Left forelimb (tissue), 1 donor: ENCODE measurements at places on chromosomes 12 and 14.

DNA sequence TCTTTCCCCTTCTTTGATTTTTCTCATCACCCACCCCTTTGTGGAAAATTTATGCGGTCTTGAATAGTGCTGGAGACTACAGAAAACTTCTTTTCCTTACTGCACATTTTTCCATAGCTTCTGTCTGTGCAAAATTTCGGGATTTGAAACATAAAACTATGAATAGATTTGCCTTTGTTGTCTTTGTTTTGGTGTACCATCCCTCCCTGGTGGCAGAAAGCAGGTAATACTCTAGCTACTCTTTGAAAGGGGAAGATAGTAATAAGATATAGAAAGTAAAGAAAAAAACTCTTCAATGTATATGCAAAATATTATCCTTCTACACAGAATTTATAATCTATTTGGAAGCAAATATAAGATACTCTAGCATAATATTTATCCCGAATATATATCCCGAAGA, 79.1 kb upstream of the LMO3 start:
- no peak for DNase-seq

- DNase-seq: no peak
Measured at GRCh38 chr14:72753044-72753710, 140.7 kb downstream of the DPF3 start.

DNA sequence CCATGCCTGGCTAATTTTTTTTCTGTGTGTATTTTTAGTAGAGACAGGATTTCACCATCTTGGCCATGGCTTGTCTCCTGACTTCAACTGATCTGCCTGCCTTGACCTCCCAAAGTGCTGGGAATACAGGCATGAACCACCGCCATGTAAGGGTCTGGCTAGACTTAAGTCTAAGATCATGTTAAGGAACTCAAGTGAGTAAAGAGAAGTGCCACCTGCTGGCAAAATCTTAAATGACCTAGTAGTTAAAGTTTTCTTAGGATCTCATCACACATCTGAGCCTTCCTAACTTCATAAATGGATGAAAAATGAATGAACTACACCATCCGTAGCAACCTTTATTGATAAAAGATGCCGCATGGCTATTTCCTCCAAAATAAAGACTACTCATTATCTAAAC, 1.7 kb upstream of the C12orf56 start:
- DNase-seq: no peak

DNA sequence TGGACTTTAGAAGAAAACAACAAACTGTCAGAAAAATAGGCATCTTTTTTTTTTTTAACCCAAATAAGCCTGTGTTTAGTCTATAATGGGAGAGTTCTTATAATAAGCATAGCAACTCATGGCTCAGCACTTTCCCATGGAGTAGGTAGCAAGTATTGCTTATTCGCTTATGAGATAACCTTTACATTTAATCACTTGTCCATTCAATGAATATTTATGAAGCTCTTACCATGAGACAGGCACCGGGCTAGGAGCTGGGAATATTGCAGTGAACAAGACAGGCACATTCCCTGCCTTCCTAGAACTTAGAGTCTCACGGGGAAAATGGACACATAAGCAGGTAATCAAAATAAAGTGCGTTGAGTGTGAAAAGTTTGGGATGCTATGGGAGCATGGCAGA, 10.0 kb upstream of the DCP1B start:
- no peak for DNase-seq

GRCh38 chr12:115322275-115322674, 638.3 kb upstream of the TBX3 start:
- no peak for DNase-seq

- no peak for DNase-seq
Measured at GRCh38 chr14:20986811-20987210, 3.0 kb upstream of the METTL17 start.

- no peak for DNase-seq
Measured at GRCh38 chr12:49260571-49261363, 4.1 kb upstream of the TUBA1C start.

GRCh38 chr14:22997676-22998323, 12.1 kb downstream of the C14orf93 start:
- no peak for DNase-seq

DNA sequence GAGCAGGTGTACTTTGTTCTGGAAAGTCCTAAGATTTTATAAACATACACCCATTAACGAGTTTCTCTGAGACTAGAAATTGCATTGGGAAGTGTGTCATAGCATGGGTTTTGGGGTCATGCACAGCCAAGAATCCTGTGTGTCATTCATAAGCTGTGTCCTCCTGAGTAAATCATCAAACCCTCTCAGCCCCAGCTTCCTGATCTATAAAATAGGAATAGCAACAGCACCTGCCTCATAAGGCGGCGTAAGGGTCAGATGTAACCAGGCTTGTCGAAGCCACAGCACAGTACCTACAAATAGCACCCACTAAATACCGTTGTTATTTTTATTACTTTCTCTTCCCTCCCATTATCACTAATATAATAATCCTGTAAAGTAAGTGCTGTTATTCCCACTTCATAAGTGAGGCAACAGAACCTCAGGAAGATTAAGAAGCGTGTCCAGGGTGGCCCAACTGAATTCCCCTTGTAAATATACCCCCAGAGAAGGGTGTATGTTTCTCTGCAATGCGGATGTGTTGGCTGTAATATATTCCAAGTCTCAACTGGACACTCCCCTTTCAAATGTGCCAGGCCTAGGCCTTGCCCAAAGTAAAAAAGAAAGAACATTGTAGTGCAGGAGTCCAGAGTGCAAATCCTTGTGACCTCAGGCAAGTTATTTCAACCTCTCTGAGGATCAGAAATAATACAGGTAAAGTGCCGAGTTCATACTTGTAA, 188.3 kb upstream of the BCL2L14 start:
- no peak for DNase-seq

GRCh38 chr14:101854366-101854765, 92.9 kb downstream of the PPP2R5C start:
- DNase-seq: no peak

GRCh38 chr14:89673512-89674225, 256.6 kb upstream of the FOXN3 start:
- no peak for DNase-seq

DNA sequence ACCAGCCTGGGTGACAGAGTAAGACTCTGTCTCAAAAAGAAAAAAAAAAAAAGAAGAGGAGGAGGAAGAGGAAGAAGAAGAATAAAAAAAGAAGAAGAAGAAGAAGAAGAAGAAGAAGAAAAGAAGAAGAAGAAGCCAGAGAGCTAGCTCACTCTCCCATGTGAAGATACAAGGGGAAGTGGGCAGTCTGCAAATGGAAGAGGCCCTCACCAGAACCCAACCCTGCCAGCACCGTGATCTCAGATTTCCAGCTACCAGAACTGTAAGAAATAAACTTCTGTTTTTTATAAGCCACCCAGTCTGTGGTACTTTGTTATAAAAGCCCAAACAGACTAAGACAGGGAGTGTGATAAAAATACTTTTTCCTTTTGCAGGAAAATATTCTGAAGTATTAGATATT, 130.7 kb downstream of the ETNK1 start:
- DNase-seq: no peak

DNA sequence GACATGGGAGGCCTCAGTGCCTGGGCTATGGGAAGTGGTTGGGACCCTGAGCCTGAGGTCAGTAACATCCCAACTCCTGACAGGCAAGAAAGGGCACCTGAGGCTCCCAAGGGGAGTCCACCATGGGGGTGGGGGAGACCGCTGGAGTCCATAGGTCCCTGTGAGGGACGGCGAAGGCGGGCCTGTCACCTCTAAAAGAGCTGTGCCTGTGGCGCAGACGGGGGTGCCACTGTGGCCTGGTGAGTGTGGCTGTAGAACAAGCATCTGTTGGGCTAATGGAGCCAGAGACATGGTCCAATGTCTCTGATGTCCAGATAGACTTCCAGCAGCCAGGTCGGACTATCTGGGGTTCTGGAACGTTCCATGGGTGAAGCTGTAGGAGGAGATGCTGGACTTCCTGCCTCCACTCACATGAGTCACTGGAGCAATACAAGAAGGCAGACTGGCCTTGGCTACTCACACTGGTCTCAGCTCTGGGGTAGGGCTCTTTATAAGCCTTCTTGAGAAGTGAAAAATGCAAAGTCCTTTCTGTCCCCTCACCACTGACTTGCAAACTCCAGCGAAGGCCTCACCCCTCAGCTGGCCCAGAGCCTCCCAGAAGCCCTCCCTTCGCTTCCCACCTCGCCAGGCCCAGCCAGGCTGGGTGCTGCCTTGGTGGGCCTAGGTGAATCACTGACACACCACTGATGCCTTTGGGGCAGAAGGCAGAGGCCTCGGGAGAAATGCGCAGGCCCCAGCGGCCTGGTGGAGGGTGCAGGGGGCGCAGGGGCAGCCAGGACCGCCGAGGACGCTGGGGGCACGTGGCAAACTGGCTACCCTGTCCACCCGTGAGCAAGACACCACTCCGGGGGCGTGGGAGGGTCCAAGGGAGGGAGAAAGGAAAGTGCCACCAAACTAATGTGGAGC, 1.1 kb upstream of the TRAF3 start:
- DNase-seq: no peak

DNA sequence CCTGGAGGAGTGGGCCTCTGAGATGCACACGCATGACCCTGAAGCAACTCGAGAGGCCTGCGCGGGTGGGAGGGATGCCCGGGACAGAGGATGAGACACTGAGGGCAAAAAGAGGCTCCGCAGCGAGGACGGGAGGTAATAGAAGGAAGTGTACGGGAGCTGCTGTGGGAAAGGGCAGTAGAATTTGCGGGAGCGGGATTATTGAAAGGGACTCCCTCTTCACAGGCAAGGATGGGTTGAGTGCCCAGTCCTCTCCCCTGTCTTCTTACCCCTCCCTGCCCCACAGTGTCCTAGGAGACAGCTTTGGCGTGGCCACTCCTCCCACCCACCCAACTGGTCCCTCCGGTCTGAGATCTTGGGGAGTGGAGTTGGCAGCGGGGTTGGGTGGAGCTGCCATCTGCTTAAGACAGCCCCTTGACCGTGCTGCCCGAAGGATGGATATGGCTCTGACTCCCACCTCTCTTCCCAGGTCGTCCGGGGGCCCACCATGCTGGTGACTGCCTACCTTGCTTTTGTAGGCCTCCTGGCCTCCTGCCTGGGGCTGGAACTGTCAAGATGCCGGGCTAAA, 15.7 kb upstream of the ESPL1 start:
- DNase-seq: no peak

DNA sequence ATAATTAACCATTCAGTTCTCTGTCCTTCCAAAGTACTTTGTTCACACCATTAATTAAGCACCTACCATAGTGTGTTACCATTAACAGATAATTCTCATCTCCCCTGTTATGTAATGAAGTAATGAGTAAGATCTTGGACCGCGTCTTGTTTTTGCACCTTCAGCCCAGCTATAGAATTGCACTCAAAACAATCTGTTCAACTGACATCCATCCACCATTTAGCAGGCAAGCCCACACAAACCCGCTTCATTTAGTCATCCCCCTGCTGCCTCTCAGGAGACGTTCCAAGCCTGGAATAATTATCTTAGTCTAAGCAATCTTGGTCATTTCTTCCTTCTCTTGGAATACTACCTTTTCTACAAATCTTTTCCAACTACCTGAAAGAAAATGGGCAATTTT, 74.4 kb downstream of the DUSP16 start:
- no peak for DNase-seq

DNA sequence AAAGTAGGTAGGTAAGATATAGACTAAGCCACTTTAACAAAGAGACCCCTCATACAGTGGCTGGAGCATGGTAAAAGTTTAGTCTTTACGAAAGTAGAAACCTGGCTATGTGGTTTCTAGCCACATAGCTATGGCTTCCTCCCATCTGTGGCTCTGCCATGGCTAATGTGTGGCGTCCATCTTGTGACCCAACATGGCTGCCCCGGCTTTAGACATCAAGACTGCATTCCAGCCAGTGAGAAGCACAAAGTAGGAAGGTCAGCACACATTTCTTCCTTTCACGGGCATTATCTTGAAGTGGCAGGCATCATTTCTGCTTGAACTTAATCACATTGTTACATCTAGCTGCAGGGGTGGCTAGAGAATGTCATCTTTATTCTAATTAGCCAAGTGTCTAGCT, 148.3 kb downstream of the TBX5 start:
- no peak for DNase-seq

DNA sequence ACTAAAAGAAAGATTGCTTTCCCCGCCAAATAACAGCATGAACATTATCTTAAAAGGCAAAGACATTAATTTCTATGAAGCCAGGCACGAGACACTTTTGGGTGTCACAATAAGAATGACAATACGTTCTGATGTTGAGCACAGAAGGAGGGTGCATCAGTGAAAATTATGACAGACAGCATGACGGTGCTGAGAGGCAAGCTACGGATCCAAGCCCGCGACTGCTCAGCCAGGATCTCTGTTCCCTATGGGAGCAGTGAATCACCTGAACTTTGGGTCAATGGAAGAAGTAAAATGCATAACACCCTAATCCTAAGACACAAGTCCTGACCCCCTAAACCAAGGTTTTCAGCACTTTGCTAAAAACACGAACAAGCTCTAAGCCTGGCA, 51.7 kb downstream of the SLC25A47 start:
- DNase-seq: no peak

GRCh38 chr12:89960607-89961394, 252.2 kb upstream of the ATP2B1 start:
- DNase-seq: no peak

GRCh38 chr12:8606890-8607289, 5.8 kb downstream of the AICDA start:
- DNase-seq: no peak

DNA sequence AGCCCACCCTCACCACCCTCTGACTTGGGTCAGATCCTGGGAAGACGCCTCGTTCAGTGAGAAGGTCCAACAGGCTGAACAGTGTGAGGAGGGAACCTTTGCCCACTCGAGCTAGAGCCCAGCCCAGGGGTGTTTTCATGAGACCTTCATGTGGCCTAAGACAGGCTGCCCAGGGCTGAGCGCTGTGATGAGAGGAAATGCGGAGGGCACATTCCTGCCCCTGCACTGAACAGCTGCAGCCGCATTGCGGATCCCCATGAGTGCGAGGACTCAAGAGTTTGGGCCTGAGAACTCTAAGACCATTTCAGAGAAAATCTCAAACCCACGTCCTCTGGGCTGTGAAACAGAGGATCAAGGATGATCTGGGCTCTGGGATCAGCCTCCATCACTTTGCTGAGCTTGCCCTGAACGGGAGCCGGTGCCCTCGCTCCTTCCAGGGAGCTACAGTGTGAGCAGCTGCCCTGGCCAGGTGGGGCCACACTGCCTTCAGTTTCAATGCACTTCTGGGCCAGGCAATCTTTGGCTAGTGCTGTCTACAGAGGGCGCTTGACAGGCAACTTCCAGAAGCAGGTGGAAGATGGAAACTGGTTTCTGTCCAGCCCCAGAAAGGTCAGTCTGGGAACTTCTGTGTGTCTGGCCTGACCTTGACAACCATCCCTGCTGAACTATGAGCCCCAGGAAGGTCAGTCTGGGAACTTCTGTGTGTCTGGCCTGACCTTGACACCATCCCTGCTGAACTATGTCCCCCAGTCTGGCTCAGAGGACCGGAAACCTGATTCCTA, 43.5 kb upstream of the P2RX7 start:
- DNase-seq: no peak

DNA sequence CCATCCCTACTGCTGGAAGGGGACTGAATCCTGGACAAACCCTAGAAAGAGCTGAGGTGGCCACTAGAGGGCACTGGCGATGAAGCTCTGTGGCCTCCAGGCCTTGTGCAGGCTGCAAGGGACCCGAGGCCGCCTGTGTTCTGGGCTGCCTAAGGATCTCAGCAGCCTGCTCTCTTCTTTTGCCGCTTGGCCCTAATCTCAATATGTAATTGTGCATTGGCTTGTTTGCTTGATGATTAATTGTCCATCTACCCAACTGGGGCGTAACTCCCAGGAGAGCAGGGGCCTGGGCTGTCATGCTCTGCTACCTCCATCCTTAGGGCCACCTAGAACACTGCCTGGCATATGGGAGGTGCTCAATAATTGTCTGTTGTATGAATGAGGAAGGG, 73.8 kb downstream of the SYNE3 start:
- DNase-seq: peak; percentile 83
